Stimulated activated CD4-positive, alpha-beta T cell treated with anti-CD3 and anti-CD28 coated beads, Interleukin-1b, Interleukin-23, amount 100 ng/mL, for 24 hours (primary cell): ENCODE measurements at places on chromosomes 4 and X.

- peak; percentile 3 for DNase-seq
These were observed 72.9 kb upstream of the ENOX2 start for GRCh38 chrX:130975947-130976346.

GRCh38 chrX:66016905-66017658, 22.8 kb downstream of the VSIG4 start:
- no peak for DNase-seq

DNA sequence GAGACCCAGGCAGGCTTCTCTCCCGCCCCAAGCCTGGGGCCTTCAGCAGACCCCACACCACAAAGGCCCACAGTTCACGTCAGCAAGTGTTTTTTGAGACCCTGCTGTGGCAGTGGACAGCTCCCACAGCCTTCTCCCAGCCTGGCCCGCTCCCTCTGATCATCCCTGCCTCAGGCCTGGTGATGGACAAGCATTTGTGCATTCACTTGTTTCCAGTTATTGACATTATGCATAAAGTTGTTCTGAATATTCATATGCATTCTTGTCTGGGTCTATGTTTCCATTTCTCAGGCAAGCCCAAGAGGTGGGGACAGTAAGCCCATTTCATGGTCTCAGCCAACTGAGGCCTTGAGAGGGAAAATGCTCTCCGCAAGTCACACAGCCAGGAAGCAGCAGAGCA, 14.7 kb downstream of the TRO start:
- no peak for DNase-seq

GRCh38 chr4:114296126-114296525, 302.5 kb upstream of the UGT8 start:
- DNase-seq, result no peak

DNA sequence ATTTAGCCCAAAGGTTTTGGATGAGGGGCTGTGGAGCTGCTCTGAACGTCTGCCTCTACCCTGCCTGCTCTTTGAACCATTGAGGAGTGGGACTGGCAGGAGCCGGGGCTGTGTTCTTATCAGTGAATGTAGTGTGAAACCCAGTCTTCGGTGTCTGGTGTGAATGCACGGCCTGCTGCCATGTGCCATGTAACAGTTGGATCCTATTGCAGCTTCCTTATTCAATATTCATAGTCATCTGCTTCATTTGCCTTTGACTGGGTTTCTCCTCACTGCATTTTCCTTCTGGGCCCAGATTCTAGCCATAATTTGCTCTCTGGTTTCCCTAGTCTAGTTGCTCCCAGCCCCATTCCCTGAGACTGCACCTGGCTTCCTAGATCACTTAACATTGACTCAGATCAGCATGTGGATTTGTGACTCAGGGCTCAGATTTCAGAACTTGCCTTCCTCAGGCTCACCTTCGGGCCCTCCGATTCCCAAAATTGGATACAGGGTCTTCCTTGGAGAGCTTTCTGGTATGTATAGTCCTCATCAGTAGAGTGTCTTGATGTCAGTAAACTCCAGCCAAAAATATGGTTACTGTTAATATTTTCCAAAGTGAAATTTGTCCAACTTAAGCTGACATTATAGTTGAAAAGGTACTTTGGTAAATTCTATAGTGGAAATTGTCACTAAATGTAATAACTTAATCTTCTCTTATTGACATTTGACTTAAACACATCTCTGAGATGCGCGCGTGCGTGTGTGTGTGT, 94.0 kb upstream of the DDIT4L start:
- DNase-seq, result no peak

- DNase-seq, result no peak
These were observed 52.5 kb downstream of the VGLL1 start for GRCh38 chrX:136584545-136584944.

- DNase-seq, result no peak
These were observed 885.8 kb downstream of the SH3BGRL start for GRCh38 chrX:82087699-82088098.

DNA sequence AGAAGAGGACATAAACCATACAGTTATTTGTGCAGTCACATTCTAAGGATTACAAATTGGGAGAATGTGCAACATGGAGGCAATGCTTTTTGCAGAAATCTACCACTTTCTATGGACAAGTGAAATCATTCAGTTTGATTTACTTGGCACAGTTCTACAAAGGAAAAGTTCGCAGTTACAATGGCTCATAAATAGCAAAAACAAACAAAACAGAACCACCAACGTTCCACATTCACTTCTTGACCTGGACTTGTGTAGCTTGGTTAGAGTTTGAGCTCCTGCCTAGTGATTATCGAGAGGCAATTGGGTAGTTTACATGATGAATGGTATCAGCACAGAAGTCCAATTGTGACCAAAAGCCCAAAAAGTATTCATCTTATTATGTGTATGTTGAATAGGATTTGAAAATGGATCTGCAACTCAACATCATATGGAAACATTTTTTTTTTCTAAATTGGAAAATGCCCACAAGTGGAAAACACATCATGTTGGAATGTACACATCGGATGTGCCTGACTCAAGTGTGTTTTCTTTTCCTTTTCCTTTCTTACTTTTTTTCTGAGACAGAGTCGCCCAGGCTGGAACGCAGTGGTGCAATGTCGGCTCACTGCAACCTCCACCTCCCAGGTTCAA, 123.8 kb downstream of the LUZP4 start:
- DNase-seq, result no peak
